ENCODE measurements at places on chromosomes 11 and 22. TPM values are rescaled to one million over a fixed set of nuclear protein-coding genes. Genes with fewer than 3 reads are reported as not detected.

- DNase-seq = no peak
Observed at GRCh38 chr11:117933930-117934329, 4.7 kb upstream of the TMPRSS13 start.

DNA sequence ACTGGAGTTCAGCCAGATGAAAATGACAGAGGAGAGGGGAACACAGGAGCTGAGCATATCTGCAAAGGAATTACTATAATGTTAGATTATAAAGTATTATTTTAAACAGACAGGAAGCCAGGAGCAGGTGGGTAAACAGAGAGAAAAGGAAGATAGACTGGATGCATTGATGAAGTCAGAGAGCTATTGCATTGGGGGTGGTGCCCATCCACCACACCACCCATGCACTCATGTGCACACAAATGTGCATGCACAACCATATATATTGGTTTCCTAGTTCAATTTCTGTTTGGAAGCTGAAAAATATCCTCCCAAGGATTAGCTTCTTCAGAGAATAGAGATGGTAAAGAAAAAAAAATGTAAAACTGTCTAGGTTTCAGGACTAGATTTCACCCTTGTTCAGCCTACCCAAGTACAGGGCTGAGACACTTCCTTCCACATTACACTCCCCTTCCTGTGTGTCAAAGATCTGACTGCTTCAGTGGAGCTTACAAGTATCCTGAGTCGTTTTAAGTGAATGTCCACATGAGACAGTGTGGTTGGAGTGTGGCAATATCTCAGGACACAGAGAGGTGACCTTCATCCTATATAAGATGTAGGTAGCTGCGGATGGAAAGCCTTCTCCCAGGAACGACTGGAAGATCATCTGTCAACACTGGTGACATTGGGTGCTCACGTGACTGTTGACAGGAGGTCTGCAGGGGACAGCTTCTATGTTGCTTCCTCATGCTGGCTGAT is 12.2 kb upstream of the SMPD1 start:
- DNase-seq = no peak

Gene OR5A1
- not detected for total RNA-seq

Gene SEZ6L
- total RNA-seq = 0.89 TPM

Gene KRTAP5-11
- total RNA-seq = not detected

Gene MMP27
- not detected for total RNA-seq

DNA sequence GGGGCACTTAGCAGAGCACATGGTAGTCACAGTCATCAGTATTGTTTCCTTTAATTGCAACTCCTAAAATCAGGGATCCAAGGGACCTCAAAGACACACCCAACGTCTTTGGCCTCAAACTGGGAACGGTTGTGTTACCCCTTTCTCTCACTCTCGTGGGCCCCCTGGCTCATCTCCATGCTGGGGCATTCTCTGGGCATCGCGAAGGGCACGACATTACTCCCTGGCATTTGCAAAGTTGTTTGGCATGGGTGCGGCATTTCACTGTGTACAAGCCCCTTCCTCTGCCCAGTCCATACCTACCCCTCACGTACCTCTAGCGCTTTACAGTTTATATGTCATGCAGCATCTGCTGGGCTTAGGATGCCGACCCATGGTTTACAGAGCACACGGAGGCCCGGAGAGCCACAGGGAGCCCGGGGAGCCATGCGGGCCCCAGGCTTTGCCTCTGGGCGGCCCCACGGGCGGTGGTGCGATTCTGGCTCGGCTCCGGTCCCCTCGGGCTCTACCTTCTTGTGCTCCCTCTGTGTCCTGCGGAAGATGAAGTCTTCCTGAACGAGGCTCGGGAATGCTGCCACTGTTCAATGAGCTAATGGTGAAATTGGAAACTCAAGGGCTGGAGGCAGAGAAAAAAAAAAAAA is 21.9 kb upstream of the CACNG2 start:
- no peak for DNase-seq

DNA sequence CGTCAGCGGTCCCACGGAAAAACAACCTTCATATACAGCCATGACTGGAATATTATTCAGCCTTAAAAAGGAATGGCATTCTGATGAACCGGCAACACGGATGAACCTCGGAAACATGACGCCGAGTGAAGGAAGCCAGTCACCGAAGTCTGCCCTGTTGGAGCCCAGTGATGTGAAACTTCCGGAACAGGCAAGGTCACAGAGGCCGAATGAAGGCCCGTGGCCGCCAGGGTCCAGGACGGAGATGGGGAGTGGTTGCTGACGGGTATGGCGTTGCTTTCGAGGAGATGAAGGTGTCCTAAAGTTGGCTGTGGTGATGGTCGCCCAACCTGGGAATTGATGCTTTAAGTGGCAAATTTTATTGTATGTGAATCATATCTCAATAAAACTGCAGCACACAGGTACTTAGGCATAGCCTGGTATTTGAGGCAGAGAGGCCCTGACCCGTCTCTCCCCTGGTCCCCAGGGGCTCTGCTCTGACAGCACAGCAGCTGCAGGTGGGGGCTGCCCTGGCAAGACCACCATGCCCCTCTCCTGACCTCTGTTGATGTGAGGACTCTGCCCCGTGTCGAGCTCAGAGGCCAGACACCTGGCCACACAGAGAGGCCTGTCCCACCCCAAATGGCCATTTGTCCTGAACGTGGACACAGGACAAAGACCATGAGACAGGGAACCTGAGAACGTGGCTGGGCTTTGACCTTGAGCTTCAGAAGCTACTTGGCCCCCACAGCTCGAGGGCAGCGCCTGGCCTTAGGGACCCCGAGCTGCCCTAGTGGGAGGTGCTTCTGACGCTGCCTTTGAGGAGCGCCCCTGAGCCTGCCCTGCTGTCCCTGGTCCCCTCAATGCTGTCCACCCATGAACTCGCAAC is 1090.8 kb downstream of the BRD1 start:
- DNase-seq = no peak

DNA sequence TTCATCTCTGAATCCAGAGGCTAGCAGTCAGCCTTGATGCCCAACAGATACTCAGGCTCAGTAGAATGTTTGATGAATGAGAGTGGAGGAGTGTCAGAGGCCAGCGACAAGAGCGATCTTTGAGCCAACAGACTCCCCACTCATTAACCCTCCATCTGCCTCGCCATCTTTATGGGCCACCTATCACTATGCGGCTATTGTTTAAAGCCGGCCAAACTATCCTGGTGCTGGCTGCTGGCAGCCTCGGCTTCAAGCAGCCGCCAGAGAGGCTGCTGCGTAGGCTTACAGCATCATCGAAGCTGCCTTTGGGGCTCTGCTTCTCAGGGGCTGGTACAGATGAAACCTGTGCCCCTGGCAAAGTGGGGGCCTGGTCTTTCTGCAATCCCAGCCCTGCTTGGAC is 525.6 kb downstream of the INSC start:
- no peak for DNase-seq

DNA sequence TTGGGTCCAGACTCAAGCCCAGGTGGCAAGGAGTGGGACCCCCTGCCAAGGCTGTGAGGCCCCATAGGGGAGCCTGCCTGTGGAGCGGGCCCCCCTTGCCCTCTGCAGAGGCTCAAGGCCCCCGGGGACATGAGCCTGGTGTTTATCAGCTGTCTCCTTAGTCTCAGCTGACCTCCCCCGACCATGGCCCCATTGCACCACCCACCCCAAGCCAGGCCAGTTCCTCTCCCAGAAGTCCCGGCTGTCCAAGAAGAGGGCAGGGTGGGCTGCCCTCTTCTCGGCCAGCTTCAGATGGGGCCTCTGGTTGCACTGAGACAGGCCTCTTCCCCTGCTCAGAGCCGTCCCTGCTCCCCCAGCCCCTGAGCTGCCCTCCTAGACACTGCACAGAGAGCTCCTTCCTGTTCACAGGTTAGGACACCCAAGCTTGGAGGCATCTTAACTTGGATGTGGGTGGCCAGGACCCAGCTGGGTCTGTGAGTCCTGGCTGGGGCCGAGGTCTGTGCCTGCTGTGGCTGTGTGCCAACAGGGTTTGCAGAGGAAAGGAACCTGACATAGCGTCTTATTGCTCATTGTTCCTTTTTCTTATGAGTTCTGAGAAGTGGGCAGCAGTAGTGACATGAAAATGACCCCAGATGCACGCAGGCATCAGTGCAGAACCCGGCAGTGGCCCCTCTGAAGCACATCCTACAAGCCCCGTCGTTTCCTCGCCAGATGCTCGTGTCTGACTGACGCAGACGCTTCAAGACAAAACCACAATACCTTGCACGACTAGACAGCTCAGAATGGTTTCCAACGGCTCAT is 5.4 kb downstream of the TRABD start:
- peak; percentile 49 for DNase-seq

DNA sequence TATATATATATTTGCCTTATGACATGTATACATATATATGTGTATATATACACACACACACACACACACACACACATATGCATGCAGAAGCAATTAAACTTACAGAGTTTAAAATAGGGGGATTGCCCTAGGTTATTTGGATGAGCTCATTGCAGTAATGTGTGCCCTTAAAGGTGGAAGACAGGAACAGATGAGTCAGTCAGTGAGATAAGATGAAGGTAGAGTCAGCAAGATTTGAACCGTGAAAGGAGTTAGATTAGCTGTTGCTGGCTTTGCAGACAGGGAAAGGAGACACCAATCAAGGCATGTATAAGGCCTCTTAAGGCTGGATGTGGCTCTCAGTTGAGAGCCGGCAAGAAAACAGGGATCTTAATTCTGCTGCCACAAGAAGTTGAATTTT is 902.4 kb upstream of the RAG2 start:
- DNase-seq = no peak

Gene HEPHL1
- total RNA-seq = not detected

GRCh38 chr22:47030881-47031627 is 268.6 kb downstream of the TBC1D22A start:
- no peak for DNase-seq

Gene CDC42EP2
- 21.5 TPM for total RNA-seq

DNA sequence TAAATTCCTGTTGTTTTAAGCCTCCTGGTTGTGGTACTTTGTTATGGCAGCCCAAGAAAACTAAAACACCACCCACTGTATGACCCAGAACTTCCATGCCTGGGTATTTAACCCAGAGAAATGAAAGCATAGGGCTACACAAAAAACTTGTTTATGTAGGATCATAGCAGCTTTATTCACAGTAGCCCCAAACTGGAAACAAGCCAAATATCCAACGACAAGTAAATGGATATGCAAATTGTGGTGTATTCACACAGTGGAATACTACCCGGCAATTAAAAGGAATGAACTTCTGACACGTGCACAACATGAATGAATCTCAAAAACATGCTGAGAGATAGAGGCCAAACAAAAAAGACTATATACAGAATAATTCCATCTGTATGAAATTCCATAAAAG is 62.2 kb upstream of the NAV2 start:
- DNase-seq = no peak

DNA sequence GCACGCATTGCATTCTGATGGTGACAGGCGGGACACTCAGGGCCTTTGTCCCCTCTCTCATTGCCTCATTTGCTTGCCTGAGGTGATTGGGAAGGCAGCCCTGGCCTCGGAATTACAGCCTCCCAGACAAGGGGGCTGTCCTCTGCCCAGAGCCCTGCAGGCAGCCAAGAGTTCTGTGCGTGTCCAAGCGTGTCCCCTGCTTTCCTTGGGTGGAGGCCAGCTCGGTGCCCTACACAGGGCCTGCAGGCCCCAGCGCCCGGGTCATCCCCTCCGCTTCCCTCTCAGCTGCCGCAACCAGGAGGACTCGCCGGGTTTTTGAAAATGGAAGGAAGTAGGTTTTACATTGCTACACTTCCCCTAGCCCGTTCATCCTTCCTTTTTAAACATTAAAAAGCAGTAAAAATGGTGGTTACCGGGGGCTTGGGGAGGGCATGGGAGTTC is 1.9 kb downstream of the GRAMD4 start:
- no peak for DNase-seq

- no peak for DNase-seq
Observed at GRCh38 chr11:120824242-120824641, 199.7 kb upstream of the TBCEL start.

DNA sequence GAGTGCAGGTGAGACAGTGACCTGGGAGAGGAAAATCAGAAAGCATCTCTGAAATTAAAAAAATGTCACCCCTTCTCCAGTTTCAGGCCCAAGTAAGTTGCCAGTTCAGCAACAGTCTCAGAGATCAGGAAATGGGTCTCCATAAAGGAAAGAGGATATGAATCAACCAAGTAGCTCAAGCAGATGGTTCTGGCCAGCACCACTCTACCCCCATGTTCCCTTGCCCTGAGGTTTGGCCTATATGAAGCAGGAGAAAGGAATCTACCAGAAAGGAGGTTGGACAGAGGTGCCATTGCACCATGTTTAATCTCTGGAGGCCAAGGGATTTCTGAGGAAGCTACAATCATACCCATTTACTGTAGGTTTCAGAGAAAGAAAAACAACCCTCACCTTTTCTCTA is 7.7 kb downstream of the FZD4 start:
- DNase-seq = no peak

GRCh38 chr11:68469642-68470041 is 9.1 kb downstream of the PPP6R3 start:
- no peak for DNase-seq
